Natural killer cell treated with Interleukin-12 subunit alpha and Interleukin-12 subunit beta and Interleukin-15 and Interleukin-18, amount 100 ng/mL, for 72 hours (primary cell): ENCODE measurements at places on chromosomes 7 and 10. TPM values are rescaled to one million over a fixed set of nuclear protein-coding genes. Genes with fewer than 3 reads are reported as not detected.

PCLO gene
- not detected for total RNA-seq

PDK4 gene
- 0.33 TPM for total RNA-seq

RET gene
- total RNA-seq, result not detected

NME8 gene
- total RNA-seq, result not detected

SPDYE5 gene
- total RNA-seq, result not detected

ZPBP gene
- total RNA-seq, result not detected

HOXA9 gene
- total RNA-seq, result 2.4 TPM

GRCh38 chr7:101832685-101833375, 15.4 kb downstream of the CUX1 start:
- no peak overlapping the region for H3K4me3 ChIP-seq
- H3K27me3 ChIP-seq, result no peaks in the 10 kb centered on the region
- H3K4me1 ChIP-seq, result peaks cover 10% of the 10 kb centered on the region
- no peaks in the 10 kb centered on the region for H3K36me3 ChIP-seq

DNA sequence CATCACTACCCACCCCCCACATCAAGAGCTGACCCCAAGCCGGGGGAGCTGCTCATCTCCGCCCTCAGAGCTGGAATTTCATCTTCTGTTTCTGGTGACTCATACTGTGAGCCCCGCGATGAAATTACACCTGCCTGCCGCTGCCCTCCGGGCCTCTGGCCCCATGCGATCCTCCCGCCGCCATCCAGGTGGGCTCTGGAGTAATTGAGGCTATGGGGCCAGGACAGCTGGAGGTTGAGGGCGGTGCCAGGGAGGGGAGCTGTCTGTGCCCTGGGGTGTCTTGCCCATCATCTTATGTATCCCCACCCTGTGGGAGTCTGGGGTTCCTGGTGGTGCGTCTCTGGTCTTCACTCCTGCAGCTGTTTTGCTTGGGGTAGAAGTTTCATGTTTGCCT, 9.0 kb downstream of the GTF2IRD1 start:
- H3K36me3 ChIP-seq, result no peaks in the 10 kb centered on the region
- H3K4me3 ChIP-seq, result no peak overlapping the region
- H3K4me1 ChIP-seq, result no peaks in the 10 kb centered on the region
- H3K27me3 ChIP-seq, result no peaks in the 10 kb centered on the region

DNA sequence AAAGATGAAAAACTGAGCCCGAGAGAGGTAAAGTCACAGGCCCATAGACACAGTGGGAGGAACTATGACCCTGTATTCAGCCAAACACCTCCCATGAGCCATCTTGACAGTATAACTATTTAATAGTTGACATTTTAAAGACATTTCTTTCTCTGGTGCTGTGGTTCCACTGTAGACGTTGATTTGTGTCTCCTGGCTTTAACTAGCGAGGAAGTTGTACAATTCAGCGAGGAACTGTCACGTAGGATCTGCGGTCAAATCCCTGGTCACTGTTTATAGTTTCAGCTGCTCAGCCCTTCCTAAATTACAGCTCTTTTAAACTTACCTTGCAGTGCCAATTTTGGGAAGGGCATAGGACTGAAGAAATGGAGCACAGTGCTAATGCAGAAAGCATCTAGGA, 7.1 kb upstream of the CELF2 start:
- peaks cover 9% of the 10 kb centered on the region for H3K4me1 ChIP-seq
- DNase-seq, result no peak
- H3K36me3 ChIP-seq, result no peaks in the 10 kb centered on the region

GRCh38 chr10:122152544-122152943, 118.6 kb upstream of the BTBD16 start:
- peaks cover 9% of the 10 kb centered on the region for H3K27me3 ChIP-seq
- H3K36me3 ChIP-seq, result no peaks in the 10 kb centered on the region
- H3K27ac ChIP-seq, result no peak overlapping the region
- H3K4me3 ChIP-seq, result no peak overlapping the region
- DNase-seq, result no peak

GRCh38 chr7:126608339-126608776, 644.4 kb downstream of the GRM8 start:
- H3K27me3 ChIP-seq, result no peaks in the 10 kb centered on the region
- no peak overlapping the region for H3K27ac ChIP-seq
- no peaks in the 10 kb centered on the region for H3K36me3 ChIP-seq
- H3K4me1 ChIP-seq, result no peaks in the 10 kb centered on the region
- no peak overlapping the region for H3K4me3 ChIP-seq
- no peak for DNase-seq

- no peak overlapping the region for H3K27ac ChIP-seq
- DNase-seq, result no peak
- no peaks in the 10 kb centered on the region for H3K36me3 ChIP-seq
- H3K4me3 ChIP-seq, result no peak overlapping the region
Measured at GRCh38 chr7:158165711-158166110, 421.9 kb downstream of the PTPRN2 start.

GRCh38 chr7:28570113-28570969, 158.0 kb downstream of the CREB5 start:
- H3K4me3 ChIP-seq, result no peak overlapping the region
- DNase-seq, result no peak
- H3K36me3 ChIP-seq, result no peaks in the 10 kb centered on the region
- no peaks in the 10 kb centered on the region for H3K4me1 ChIP-seq
- no peak overlapping the region for H3K27ac ChIP-seq
- H3K27me3 ChIP-seq, result peaks cover 18% of the 10 kb centered on the region

DNA sequence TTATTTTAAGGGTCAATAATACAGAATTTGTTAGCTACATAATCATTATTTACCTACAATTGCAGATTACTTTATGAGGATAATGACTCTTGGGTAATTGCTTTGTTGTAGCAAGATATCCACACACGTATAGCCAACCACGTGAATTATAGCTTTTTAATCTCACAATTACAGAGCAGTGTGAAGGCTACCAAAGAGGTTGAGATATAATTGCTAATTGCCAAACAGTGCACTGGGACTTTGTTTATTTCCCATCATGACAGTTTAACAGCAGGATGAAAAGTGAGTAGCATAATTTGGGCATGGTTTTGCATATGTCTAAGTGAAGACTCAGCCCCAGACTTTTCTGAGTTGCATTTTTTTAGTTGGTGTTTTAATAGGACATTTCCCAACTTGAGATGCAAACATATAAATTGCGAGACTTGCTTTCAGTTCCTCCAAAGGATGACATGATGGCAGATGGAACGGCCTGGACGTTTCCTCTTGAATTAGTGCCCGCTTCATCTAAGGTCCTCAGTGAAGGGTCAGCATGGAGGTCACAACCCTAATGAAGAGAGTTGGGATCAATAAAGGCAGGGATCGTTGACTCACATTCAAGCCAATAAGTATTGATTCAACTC, 180.7 kb upstream of the GPR26 start:
- peaks cover 8% of the 10 kb centered on the region for H3K27me3 ChIP-seq
- H3K4me1 ChIP-seq, result no peaks in the 10 kb centered on the region
- no peaks in the 10 kb centered on the region for H3K36me3 ChIP-seq
- no peak for DNase-seq
- no peak overlapping the region for H3K27ac ChIP-seq

- H3K27ac ChIP-seq, result no peak overlapping the region
- DNase-seq, result no peak
- no peaks in the 10 kb centered on the region for H3K4me1 ChIP-seq
Measured at GRCh38 chr7:81926154-81926553, 156.3 kb upstream of the HGF start.

GRCh38 chr7:84384417-84384816, 189.8 kb upstream of the SEMA3A start:
- no peaks in the 10 kb centered on the region for H3K27me3 ChIP-seq
- DNase-seq, result no peak
- peaks cover 7% of the 10 kb centered on the region for H3K36me3 ChIP-seq
- H3K4me1 ChIP-seq, result no peaks in the 10 kb centered on the region
- H3K4me3 ChIP-seq, result no peak overlapping the region

- H3K4me1 ChIP-seq, result peaks cover 61% of the 10 kb centered on the region
- H3K36me3 ChIP-seq, result no peaks in the 10 kb centered on the region
- no peak for DNase-seq
- H3K4me3 ChIP-seq, result no peak overlapping the region
- no peak overlapping the region for H3K27ac ChIP-seq
Measured at GRCh38 chr10:119275085-119275484, 67.7 kb downstream of the GRK5 start.

GRCh38 chr10:4267086-4267773, 482.2 kb upstream of the KLF6 start:
- no peak overlapping the region for H3K27ac ChIP-seq
- no peak for DNase-seq
- peaks cover 18% of the 10 kb centered on the region for H3K27me3 ChIP-seq

- DNase-seq, result no peak
- no peak overlapping the region for H3K27ac ChIP-seq
- no peaks in the 10 kb centered on the region for H3K36me3 ChIP-seq
- no peaks in the 10 kb centered on the region for H3K27me3 ChIP-seq
- no peak overlapping the region for H3K4me3 ChIP-seq
- peaks cover 14% of the 10 kb centered on the region for H3K4me1 ChIP-seq
Measured at GRCh38 chr10:102627736-102628293, 16.5 kb upstream of the TRIM8 start.

- peak overlapping the region; percentile 25 for H3K27ac ChIP-seq
- no peaks in the 10 kb centered on the region for H3K27me3 ChIP-seq
- DNase-seq, result no peak
- no peaks in the 10 kb centered on the region for H3K36me3 ChIP-seq
- peaks cover 28% of the 10 kb centered on the region for H3K4me1 ChIP-seq
Measured at GRCh38 chr7:69871886-69872569, 273.8 kb downstream of the AUTS2 start.

GRCh38 chr10:100661520-100661919, 83.9 kb upstream of the PAX2 start:
- no peak overlapping the region for H3K4me3 ChIP-seq
- DNase-seq, result no peak
- H3K4me1 ChIP-seq, result no peaks in the 10 kb centered on the region
- H3K36me3 ChIP-seq, result no peaks in the 10 kb centered on the region
- no peak overlapping the region for H3K27ac ChIP-seq
- H3K27me3 ChIP-seq, result peaks cover 54% of the 10 kb centered on the region

- no peaks in the 10 kb centered on the region for H3K36me3 ChIP-seq
- no peaks in the 10 kb centered on the region for H3K27me3 ChIP-seq
- no peaks in the 10 kb centered on the region for H3K4me1 ChIP-seq
- no peak for DNase-seq
Measured at GRCh38 chr7:122951006-122951405, 44.5 kb downstream of the TAS2R16 start.

GRCh38 chr10:99888622-99889021, 106.2 kb downstream of the ABCC2 start:
- H3K4me1 ChIP-seq, result no peaks in the 10 kb centered on the region
- no peaks in the 10 kb centered on the region for H3K27me3 ChIP-seq
- H3K36me3 ChIP-seq, result peaks cover 5% of the 10 kb centered on the region
- H3K4me3 ChIP-seq, result no peak overlapping the region
- no peak overlapping the region for H3K27ac ChIP-seq

DNA sequence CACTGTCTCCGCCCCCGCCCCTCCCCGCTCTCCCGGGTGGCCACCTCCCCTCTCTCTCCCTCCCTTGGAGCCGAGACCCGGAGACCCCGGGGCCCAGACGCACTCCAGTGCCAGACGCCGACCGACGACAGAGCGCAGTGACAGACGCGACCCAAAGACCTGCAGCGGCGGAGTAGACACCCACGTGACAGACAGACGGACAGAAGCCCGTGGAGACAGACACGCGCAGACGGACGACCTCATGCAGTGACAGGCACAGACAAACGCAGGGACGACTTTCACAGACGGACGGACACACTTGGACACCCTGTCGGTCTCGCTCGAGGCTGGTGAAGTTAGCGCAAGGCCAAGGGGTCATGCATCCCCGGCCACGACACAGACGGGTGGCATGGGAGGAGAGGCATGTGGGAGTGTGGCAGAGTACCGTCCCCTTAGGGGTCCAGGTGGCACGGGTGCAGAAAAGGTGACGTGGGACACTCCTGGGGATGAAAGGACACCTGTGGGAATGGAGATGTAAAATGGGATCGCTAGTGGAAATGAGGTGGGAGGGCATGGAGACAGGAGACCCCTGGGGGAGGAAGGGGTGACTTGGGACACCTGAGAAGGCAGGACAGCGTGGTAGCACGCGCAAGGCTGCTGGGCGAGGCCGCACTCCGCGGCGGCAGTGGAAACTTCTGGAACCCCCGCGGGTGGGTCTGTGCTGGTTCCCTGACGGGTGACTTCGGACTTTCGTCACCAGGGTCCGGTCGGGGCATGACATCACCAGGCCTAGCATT, 456 bp upstream of the ACHE start:
- DNase-seq, result no peak
- H3K36me3 ChIP-seq, result no peaks in the 10 kb centered on the region
- H3K4me3 ChIP-seq, result peak overlapping the region; percentile 91
- H3K27me3 ChIP-seq, result peaks cover 42% of the 10 kb centered on the region

DNA sequence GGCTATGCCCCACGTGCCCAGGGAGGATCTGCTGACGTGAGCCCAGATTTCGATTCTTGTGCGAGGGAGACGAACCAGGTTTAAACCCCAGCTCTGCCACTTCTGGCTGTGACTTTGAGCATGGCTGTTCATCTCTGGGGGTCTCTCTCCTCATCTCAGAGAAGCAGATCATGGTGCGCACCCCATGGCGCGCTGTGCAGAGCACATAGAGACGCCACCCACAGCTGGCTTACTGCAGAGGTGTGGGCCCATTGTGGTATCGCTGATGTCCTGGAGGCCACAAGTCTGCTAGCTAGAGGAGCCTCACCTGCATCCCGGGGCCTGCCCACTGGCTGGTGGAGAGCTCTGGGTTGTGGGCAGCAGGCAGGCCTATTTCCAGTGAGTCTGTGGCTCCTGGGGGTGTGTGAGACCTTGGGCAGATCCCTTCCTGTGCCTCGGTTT, 140.5 kb downstream of the LHPP start:
- no peak overlapping the region for H3K4me3 ChIP-seq
- H3K27ac ChIP-seq, result no peak overlapping the region
- H3K36me3 ChIP-seq, result no peaks in the 10 kb centered on the region
- peak; percentile 58 for DNase-seq

DNA sequence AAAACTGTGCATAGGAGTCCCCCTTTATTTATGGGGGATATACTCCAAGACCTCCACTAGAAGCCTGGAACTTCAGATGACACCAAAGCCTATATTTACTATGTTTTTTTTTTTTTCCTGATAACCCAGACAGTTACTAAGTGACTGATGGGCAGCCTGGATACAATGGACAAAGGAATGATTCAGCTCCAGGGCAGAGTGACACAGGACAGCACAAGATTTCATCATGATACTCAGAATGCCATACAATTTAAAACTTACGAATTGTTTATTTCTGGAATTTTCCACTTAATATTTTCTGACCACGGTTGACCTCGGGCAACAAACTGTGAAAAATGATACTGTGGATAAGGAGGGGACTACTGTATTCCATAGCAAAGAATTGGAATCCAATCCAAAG, 843.6 kb downstream of the PCDH15 start:
- no peak overlapping the region for H3K4me3 ChIP-seq
- DNase-seq, result no peak
- H3K36me3 ChIP-seq, result peaks cover 4% of the 10 kb centered on the region
- no peaks in the 10 kb centered on the region for H3K4me1 ChIP-seq
- H3K27ac ChIP-seq, result no peak overlapping the region
- no peaks in the 10 kb centered on the region for H3K27me3 ChIP-seq

- H3K36me3 ChIP-seq, result peaks cover 6% of the 10 kb centered on the region
- no peak for DNase-seq
- H3K27ac ChIP-seq, result no peak overlapping the region
- H3K27me3 ChIP-seq, result peaks cover 5% of the 10 kb centered on the region
- no peak overlapping the region for H3K4me3 ChIP-seq
Measured at GRCh38 chr10:10676972-10677371, 340.7 kb upstream of the CELF2 start.
